ENCODE measurements at places on chromosomes 6 and 20.

DNA sequence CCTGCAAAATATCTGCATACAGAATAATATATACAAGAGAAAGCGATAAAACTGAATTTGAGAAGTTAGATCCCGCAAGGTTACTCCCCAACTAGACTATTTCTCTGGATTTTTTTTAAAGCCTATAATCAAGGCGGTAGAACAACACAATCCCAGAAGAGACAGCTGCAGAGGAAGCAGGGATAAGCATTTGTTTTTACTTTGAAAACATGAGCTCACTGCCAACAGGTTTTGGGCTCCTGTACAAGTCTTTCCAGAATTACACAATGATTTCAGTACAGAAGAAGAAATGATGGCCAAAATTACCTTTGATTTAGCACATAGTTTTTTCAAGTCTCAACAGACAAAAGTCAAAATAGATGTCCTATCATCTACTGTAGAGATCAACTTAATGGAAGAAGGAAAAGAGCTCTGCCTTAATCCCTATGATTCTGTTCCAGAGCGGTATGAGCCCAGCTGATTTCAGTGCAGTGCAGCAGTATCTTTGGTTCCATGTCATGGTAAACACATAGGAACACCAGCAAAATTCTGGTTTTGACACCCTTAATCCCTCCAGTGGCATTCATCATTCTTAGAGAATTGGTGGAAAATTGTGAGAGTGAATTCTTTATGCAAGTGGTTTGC lies 304.3 kb downstream of the HDGFL1 start:
- no peak for DNase-seq

DNA sequence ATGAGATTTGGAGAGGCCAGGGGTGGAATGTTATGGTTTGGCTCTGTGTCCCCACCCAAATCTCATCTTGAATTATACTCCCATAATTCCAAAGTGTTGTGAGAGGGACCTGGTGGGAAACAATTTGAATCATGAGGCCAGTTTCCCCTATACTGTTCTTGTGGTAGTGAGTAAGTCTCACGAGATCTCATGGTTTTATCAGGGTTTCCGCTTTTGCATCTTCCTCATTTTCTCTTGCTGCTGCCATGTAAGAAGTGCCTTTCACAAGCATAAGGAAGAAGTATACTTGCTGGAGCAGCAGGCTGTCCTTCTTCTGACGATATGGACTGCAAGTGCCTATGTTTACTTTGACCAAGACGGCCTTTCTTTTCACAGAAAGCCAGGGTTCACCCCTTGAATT lies 270.5 kb downstream of the ESR1 start:
- no peak for DNase-seq

DNA sequence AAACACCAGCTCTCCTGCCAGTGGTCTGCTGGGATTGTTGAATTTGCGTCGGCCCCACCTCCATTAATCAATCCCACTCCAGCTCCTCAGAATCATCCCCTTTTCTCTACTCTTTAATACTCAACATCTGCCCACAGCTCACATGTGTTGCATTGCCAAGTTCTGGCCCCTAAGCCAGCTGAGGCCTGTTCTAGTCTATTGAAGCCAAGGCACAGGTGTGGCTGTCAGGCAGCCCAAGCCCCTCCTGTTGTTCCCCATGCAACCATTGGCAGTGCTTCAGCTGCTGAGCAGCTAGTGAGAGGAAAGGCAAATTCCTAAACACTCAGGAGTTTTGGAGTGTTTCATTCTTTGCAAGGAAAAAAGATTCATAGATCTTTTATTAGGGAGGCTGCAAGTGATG lies 128.0 kb upstream of the NT5E start:
- no peak for DNase-seq

- no peak for DNase-seq
Observed at GRCh38 chr20:38667417-38667956, 56.8 kb upstream of the SLC32A1 start.

- no peak for DNase-seq
Observed at GRCh38 chr20:57553376-57554018, 7.4 kb upstream of the PCK1 start.

DNA sequence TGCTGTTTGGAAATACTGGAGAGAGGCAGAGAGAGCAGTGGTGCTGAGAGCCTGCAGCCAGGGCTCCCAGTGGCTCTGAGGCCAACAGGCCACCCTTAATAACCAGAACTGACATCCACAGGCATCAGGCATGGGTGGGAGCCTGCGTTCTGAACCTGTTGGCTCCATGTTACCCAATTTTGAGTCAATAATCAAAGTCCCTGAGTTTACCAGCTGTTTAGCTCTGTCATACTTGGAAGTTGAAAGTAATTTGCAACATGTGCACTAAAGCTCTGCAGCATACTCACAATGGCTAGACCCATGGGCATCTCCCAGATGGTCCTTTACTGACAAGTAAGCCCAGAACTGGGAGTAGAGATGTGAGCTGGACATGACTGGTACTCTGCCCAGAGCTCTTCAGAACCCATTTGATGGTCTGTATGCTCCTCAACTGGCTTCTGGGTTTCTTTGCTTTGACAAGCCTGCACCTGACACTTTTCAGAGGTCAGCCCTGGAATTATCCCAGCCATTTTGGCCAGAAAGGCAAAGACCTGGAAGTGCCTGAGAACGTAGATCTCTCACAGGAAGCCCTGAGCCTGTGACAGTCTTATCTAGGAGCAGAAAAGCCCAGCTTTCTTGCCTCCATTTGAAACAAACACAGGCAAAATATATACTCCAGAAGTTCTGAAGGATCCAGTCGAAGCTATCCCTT lies 122.4 kb upstream of the CITED2 start:
- DNase-seq: peak; percentile 72

DNA sequence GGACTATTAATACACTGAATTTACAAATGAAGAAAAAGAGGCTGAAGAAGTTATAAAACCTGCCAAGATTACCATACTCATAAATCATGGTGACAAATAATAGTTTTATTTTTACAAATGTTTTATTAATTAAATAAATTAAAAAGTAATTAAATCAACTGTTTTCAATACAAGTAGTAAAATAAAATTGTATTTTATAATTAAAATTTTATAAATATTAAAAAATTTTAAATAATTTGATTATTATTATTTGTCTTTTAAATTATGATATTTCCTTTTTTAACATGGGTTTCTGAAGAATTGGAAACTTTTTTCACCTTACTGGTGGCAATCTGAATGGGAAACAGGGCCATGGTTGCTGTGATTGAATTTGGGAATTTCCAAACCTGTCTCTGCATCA lies 177.3 kb upstream of the TSHZ2 start:
- no peak for DNase-seq

DNA sequence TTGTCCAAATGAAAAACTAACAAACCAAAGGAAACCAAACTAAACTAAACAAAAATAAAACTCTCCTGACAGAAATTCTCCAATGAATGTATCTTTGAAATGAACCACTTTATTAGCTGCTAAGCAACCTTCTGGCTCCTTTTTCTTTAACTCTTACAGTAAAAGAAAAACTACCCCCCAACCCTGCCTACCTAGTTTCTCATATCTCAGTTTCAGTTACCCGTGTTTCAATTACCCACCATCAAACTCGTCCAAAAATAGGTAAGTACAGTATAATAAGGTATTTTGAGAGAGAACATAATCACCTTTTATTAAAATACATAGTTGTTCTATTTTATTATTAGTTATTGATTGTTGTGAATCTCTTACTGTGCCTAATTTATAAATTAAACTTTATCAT lies 177.4 kb upstream of the THEMIS start:
- DNase-seq: no peak

GRCh38 chr6:122302067-122302466 lies 97.4 kb upstream of the HSF2 start:
- no peak for DNase-seq

GRCh38 chr6:104409913-104410312 lies 449.8 kb downstream of the HACE1 start:
- no peak for DNase-seq

DNA sequence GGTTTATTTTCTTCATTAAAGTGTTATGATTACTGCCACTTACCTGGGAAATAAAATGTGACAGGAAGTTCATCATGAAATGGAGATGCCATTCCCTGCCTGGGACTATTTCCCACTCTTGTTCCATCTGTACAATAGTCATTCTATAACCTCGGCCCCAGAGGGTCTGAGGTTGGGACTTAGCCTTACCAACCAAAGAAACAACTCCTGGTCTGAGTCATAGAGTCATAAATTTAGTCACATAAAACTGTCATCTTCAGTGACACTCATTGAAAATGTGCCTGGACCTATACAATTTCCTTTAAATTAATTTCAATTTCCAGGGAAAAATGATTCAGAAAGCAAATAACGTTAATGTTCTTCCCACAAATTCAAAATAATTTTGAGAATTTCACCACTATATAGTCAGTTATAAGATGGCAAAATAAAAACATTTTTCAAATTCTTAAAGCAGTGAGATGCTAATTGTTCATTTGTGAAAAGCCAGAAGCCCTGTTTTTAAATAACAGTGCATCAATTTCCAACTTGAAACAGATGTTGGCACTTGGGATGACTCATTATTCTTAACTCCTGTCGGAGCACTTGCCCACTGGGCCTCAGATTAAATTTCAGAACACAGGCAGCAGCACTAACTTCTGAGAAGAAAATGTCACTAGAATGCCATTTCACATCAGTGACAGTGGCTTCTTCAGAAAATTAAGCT lies 201.2 kb upstream of the SMLR1 start:
- DNase-seq: no peak

DNA sequence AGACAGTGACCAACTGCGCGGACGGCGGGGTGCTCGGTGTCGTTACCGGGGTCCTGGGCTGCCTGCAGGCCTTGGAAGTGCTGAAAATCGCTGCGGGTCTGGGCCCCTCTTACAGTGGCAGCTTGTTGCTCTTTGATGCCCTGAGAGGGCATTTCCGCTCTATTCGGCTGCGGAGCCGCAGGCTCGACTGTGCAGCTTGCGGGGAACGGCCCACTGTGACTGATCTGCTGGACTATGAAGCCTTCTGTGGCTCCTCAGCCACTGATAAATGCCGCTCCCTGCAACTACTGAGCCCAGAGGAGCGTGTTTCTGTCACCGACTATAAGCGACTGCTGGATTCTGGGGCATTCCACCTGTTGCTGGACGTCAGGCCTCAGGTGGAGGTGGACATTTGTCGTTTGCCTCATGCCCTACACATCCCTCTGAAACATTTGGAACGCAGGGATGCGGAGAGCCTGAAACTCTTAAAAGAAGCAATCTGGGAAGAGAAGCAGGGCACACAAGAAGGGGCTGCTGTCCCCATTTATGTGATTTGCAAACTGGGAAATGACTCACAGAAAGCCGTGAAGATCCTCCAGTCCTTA lies 1.0 kb downstream of the MOCS3 start:
- no peak for DNase-seq

- DNase-seq: no peak
Observed at GRCh38 chr6:82138075-82138791, 109.3 kb downstream of the IBTK start.

DNA sequence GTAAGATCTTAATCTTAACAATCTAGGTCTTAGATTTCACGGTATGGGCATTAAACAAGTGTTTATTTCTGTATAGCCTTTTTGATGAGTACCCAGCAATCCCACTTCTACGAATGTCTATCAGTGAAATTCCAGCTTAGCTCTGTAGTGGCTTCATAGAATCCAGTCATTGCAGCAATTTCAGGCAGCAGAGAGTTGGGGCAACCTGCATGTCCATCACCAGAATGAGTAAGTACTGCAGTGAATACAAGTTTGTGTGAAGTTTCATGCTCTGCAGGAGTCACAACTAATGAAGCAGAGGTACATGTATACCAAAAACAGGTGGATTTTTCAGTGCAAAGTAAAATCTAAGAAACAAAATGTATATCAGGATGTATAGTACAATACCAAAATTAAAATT lies 151.7 kb downstream of the OR2B2 start:
- DNase-seq: no peak

DNA sequence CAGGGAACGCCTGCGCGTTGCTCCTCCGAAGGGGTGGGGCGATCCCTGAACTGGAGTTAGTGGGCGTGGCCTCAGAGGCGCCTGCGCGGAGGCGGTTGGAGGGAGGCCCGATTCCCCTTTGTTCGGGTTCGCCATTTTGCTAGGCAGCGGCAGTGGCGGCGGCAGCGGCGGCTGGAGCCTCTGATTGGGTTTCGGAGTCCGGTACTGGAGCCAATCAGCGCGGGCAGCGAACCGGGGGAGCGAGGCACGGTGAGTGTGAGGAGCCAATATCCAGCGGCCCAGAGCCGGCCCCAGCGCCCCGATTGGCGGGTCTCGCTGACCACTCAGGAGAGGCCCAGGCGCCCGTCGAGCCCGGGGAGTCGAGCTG lies at the start of gene NFYA:
TSS of gene NFYA (plus strand) at position 139 of the 367 bp plus-strand sequence. CDS start 6,116 bp downstream, outside the sequence.
- DNase-seq: no peak

DNA sequence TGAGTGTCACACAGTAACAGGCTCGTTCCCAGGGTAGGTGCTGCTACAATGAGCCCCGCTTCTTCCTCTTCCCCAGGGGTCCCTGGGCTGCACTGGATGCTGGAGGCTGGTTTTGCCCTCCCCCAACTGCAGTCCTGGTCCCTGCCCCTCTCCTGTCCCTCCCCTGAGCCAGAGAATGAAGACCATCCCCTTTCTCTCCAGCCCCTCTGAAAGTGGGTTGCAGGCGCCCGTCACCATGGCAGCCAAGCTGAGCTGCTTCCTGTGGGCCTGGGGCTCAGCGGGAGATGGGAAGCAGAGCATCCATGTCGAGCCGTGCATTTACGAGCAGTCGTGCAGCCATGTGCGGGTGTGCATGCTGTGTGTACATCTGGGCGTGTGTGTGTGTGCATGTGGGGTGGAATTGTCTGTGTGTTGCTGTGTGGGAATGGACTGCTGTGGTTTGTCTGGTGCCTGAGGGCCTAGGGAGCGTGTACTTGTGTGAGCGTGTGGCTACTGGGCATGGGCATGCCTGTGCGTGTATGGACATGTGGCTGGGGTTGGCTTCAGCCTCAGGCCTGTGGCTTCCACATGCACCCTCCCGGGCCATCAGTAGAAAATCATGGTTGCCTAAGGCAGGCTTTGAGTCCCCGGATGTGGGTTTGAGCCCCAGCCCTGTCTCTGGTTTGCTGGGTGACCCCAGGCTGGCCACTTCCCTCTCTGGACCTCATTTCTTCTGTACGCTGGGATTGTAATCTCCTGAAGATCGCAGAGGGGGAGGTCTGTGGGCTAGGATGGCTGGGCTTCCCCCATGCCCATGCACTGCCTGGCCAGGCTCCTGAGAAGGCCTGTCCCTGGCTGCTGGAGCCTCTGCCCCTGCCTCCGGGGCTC lies 48.8 kb downstream of the SRC start:
- DNase-seq: peak; percentile 30

GRCh38 chr6:27770724-27771123 lies 141.5 kb downstream of the OR2B2 start:
- no peak for DNase-seq

- DNase-seq: no peak
Observed at GRCh38 chr6:167442796-167443680, 118.2 kb downstream of the TTLL2 start.

GRCh38 chr6:52519618-52520017 lies 57.2 kb downstream of the TRAM2 start:
- DNase-seq: no peak
